Germinal center (tissue), 1 donor: ENCODE measurements at places on chromosomes 2 and 18.

GRCh38 chr2:234596696-234597575 lies 100.1 kb upstream of the ARL4C start:
- no peak for DNase-seq

DNA sequence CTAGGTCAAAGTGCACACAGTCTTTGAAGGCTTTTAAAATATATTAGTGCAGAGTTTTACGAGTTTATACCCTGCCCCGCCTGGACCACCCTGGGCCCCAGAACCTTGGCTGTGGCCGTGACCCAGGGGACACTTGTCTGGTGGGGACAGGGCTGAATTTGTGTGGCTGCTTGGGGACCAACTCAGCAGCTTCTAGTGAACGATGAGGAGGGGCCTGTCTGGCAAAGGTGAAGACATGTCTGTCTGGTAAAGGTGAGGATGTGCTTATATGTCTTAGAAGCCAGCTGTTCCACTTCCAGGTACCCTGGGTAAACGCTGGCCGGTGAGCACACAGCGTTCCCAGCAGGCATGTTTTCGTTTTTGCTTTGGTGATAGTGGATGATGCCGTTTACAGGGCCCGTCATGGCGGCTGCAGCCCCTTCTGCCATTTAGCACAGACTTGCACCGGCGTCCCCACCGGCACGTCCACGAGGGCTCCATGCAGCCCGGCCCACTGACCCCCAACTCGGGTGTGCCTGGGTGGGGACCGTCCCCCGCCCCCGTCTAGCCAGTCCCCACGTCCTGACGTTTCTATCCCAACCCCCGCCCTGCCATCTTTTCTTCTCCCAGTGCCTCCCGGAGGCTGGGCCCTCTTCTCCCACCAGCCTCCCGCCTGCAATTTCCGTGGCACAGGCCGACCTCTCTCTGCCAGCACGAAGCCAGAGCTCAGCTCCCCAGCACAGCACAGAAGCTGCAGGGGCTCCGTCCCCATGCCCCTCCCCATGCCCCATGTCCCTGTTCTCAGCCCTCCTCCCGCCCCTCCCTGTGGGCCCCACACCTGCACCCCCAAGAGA lies 67.8 kb downstream of the SLC66A2 start:
- DNase-seq = no peak

DNA sequence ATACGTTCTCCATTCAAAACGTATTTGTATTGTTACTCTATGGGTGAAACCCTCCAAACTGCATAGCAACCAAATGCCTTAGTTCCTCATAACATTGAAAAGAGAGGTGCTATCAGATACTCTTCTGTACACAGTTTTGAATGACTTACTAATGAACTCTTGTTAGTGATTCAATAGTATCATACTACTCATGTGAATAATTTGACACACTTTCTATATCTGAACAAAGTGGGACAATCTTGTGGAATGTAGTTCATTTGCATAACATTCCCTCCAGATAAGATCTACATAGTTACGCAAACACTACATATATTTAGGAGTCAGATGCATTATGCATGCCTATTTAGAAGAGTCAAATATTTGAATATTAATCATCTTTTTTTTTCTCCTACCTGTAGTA lies 232.0 kb upstream of the NRXN1 start:
- DNase-seq = no peak

- no peak for DNase-seq
These were observed 14.9 kb downstream of the MRPS9 start for GRCh38 chr2:105052773-105053172.

- no peak for DNase-seq
These were observed 136.1 kb upstream of the TTC39C start for GRCh38 chr18:23878336-23878900.

DNA sequence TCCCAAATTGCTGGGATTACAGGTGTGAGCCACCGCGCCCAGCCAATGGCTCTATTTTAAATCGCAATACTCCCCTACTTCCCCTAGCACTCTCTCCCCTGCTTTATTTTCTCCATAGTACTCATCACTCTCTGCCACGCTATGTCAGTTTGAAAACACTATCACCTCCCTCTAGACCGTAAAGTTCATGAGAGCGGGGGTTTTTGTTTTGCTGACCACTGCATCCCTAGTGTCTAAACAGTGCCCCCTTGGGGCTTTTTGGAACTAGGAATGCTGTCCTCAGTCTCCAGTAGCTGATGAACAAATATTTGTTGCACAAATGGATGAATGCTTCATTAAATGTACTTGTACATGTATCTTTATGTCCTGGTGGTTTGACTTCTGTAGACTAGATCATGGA lies 44.1 kb downstream of the ATOH8 start:
- DNase-seq = no peak
